NCI-H187 treated with DMSO at 0.1 percent for 48 hours (cell line): ENCODE measurements at places on chromosomes 7 and 10.

- peak; percentile 86 for DNase-seq
These were observed 31.5 kb upstream of the ERV3-1 start for GRCh38 chr7:65037740-65038688.

GRCh38 chr10:110042891-110043290 lies 35.1 kb downstream of the ADD3 start:
- no peak for DNase-seq

- no peak for DNase-seq
These were observed 638 bp downstream of the EGR2 start for GRCh38 chr10:62815381-62816075.

GRCh38 chr10:48801001-48801421 lies 116.3 kb downstream of the WDFY4 start:
- no peak for DNase-seq

DNA sequence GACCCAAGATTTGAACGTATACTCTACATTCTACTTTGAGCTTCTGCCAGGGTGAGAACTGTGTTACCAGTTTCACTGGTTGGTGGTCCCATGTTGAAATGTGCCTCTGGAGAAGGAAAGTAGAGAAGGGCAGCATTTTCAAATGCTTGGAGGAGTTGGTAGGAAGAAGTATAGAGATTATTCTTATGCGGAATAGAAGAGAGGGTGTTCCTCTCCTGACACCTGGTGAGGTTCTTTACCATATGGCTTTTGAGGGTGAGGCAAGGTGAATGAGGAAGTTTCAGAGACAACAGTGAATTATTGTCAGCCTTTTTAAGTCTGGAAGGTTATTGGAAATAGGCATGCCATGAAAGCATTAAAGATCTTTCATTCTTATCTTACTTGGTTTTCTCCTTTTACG lies 34.3 kb downstream of the R3HCC1L start:
- DNase-seq = no peak

- DNase-seq = no peak
These were observed 90.5 kb downstream of the SGMS1 start for GRCh38 chr10:50533296-50533695.

- no peak for DNase-seq
These were observed 12.5 kb downstream of the CDC123 start for GRCh38 chr10:12208460-12208859.

DNA sequence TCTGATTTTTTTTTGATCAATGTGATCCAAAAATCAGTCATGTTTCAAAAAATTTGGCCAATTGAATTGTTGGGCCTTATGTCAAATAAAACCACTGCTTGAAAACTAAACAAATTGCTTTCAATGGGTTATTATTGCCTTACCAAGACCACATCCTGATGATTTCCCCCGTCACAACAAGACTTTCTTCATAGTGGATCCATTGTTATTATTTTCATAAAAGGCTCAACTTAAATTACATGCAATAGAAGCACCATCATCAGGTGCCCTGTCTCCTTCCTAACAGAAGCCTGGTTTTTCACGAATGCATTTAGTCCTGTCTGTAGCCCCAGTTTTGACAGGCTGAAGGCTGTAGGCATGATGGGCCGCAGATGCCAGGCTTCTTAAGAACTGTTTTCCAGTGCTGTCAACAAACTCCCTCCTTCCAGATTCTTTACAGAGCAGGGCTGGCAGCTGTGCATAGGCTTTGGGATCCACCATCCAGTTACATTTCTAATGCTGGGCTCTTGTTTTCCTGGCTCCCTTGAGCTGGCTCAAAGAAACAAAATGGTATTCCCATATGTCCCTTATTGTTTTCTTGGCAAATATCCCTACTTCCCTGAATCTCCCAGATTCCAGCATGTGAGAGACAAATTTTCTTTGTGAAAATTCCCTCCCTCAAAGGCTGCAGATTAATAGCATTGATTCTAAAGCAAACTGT lies 302.0 kb downstream of the TWIST1 start:
- no peak for DNase-seq
